ENCODE measurements at places on chromosomes 3 and 15.
A peak's percentile ranks its signal among the peaks of the same experiment; 100 is the strongest.

DNA sequence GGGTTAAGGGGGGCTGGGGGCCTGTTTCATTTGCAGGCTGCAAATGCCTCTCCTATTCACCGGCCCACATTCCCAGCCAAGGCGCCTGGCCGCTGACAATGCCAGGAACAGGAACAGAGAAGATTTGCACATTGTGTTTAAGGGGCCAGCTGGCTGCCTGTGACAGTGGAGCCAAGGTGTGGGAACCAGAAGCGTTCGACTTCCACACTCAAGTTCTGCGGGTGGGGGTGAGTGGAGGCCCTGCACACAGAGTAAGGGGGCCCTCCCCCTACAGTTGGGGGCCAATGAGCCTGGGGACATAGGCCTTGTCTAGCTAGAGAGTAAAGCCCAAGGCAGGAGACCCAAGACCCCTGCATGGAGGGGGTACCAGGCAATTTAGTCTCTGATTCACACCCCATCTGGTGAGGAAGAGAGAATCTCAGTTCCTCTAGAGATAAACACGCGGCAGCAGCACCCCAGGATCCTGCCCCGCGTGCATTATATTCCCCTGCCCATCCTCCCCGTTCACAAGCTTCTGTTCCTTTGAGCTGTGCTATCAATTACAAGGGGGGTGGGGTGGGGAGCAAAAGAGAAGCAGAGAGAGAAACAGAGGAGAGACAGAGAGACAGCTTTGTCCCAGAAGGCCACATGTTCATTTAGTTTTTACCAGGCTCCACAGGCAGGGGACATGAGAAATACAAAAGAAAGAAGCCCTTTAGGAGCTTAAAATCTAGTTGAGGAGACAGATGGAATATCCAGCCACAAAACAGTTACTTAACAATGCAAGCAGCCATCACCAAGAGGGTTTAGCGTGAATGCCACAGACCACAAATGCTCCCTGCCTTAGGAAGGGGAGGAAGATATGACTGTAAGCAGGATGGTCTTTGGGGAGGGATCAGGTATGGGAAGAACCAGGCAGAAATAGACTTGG is 9.2 kb downstream of the IGDCC3 start:
- DNase-seq = no peak

DNA sequence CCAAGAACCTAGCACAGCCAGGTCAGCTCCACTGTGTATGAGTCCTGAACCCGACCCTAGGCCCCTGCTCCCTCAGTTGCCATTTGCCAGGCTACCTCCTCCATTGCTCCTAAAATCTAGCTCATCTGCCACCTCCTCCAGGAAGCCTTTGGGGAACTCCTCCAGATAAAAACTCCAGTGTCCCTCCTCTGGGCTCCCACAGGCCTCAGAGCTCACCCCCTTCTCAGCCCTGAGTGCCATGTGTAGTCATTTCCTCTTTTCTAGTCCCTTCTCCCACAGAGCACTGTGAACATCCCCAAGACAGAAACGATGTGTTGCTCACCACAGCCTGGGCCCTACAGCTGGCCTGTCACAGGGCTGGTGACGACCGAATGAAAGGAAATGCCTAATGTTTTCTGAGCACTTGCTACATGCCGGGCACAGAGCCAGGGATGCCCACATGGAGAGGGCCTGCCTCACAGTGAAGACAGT is 61.0 kb downstream of the IQSEC1 start:
- DNase-seq = peak; percentile 85

DNA sequence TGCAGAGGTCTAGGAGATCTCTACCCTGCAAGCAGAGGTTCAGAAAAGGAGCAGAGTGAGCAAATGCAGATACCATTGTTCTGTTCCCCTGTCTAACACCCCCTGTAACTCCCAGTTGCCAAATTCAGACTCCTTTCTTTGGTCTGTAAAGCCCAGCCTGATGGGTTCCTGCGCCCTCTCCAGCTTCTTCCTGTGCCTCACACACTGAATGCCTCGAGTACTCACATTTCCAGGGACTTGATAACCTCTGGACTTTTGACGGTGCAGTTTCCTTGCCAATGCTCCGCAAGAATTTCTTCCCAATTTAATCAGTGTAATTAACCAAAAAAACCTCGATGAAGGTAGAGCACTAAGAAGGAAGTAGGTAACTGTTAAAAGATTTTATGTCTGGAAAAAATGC is 19.3 kb downstream of the PDE8A start:
- no peak for DNase-seq

GRCh38 chr15:78360367-78360801 is 20.2 kb downstream of the CRABP1 start:
- no peak for DNase-seq

GRCh38 chr3:171784387-171784786 is 25.9 kb downstream of the PLD1 start:
- no peak for DNase-seq

DNA sequence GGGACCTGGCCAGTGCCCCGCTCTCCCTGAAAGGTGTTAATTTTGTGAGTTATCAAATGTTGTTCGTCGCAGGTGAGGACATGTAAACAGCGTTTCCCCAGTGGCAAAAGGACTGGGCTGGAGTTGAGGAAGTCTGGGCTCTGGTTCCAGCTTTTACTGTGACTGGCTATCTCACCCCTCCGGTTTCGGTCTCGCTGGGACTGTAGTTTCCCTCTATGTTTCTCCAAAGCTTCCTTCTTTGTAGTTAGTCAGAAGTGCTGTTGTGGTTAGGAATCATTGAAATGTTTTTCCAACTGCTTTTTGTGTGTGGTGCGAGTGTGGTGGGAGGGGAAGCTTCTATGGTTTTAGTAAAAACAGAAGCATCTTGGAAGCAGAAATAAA is 990 bp upstream of the CLDN1 start:
- DNase-seq = peak; percentile 32

- no peak for DNase-seq
Observed at GRCh38 chr15:39869254-39869653, 50.8 kb downstream of the GPR176 start.

DNA sequence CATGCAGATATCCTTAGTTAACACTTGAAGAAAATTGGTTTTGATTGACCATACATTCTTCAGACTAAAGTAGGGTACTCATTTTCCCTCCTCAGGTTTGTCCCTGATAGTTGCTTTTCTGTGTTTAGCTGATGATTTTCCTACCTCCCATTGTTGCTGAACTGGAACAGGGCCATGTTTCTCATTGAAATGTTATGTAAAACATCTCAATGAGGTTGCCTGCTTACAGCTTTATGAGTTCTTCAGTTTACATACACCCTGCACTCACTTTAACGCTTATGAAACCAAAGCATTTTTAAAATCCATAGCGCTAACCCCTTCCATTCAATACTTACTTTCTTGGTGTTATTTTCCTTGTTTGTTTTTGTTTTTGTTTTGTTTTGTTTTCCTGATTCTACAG is 61.9 kb downstream of the HMG20A start:
- no peak for DNase-seq

DNA sequence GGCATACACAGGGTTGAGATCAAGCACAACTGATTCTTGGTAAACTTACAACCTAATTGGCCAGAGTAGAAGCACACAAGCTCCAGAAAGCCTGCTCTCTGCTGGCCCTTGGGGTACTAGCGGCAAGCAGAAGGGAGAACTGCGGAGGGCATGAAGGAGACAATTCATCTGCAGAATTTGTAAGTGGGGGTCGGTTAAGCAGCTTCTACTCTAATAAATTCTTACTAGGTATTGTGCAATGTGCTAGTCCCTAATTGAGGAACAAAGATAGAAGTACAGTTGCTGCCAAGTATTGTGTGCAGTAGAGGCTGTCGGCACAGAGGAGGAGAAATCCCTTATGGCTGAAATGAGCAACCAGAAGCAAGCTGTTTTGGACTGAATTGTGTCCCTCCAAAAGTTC is 91.2 kb upstream of the VEPH1 start:
- DNase-seq = no peak
